ENCODE measurements at places on chromosomes 4 and X.

DNA sequence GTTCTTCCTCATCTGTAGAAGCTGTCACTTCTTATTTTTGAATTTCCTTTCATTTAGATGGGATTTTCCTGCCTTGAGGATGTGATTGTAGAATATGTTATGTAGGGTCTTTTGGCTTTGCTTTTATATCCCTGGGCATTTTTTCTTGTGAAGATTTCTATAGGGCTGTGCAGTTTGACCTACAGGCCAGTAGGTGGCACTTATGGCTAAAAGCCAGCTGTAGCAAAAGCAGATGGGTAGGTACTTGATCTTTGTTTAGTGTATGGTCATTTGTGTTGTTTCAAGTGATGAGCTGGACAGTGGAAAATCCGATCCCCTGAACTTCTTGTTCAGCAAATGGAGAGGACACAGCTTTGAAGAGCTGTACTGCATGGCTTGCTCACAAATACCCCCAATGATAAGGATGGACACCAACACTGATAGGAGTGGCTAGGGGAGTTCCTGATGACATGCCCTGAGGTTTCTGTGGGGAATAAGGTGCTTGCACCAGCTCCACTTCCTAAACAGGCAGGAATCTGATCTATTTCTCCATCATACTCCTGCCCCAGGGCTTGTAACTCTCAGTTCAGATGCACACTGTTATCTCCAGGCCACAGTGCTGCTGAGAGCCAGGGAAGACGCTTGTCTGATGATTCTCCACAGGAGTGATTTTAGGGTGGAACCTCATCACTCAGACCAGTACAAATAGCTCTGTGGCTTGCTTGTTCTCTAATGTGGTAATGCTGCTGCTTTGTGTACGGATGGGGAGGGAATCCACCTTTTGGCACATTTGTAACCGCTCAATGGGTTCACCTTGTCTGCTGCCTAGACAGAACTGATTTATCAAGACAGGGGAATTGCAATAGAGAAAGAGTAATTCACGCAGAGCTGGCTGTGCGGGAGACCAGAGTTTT, 417.1 kb upstream of the MAGEB16 start:
- DNase-seq: no peak

- DNase-seq: no peak
Measured at GRCh38 chrX:22032084-22032483, at the start of gene PHEX. Gene PHEX, plus strand, starts transcription at chrX:22032325. Its CDS starts 681 bp downstream, at chrX:22033006.

DNA sequence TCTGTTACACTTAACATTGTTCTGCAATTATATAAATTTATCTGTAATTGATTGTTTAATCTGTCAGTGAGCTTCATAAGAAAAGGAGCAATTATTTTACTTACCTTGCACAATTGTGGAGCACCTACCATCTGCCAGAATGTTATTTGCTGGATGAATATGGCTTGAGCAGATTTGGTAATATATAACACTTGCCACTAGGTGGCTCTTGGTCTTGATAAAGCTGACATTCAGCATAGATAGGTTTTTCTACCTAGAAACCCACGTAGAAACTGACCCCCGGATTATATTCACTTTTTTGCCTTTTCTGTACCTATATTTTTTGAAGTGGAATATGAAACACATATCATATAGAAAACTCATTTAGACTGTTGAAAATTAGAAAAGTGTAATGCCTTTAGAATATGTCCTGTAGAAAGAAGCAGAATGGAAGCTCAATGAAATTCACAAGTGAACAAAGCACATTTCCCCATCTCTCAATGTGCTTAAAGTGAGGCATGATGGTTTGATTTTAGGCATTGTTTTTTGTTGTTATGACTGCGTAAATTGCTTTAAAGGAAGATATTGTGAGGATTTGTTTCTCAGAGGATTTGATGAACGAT, 9.5 kb downstream of the RBPJ start:
- DNase-seq: no peak

GRCh38 chr4:8552024-8552423, 28.2 kb upstream of the GPR78 start:
- no peak for DNase-seq

GRCh38 chrX:122252454-122252853, 931.6 kb upstream of the GRIA3 start:
- no peak for DNase-seq

Measured in natural killer cell (primary cell).